HT-29 (cell line): ENCODE measurements at places on chromosomes 16 and 17. TPM values are rescaled to one million over a fixed set of nuclear protein-coding genes. Genes with fewer than 3 reads are reported as not detected.
A peak's percentile ranks its signal among the peaks of the same experiment; 100 is the strongest.

GRCh38 chr17:38908676-38909181 is 16.7 kb upstream of the LASP1NB start:
- peak; percentile 70 for DNase-seq

DNA sequence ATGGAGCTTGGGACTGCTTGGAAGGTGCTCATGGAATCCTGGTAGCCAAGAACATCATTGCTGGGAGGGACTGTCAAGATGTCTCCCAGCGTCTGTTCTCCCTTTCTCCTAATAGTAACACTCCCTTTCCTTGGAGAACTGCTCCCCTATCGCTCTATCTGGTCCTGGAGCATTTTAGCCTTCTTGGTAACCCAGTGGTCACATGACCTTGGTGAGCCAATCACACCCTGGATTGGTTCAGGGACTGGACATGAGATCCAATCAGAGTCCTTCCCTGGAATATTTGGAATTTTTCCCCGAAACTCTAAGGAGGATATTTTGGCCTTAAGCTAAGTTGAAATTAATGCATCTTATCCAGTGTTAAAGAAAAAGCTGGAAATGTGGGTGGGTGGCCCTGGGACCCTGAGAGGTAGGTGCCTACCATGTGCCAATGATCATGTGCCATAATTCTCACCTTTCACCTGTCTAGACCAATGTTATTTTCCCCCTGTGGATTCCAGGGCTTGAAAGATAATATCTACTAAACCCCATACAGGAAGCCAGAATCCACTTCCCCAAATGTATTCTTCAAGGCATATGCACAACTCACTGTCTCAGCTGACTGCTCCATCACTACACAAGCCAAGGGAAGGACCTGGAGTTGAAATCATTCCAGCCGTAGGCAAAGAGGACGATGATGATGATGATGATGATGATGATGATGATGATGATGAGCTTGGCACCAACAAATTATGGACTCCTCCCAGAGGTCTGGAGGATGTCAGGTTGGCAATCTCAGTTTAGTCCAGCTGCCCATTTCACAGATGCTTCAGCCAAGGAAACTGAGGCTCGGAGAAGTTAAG is 193.2 kb downstream of the RAB11FIP4 start:
- DNase-seq: no peak

The MYH11 gene
- 0.05 TPM in 1 of 2 replicates, not detected in the other for total RNA-seq

DNA sequence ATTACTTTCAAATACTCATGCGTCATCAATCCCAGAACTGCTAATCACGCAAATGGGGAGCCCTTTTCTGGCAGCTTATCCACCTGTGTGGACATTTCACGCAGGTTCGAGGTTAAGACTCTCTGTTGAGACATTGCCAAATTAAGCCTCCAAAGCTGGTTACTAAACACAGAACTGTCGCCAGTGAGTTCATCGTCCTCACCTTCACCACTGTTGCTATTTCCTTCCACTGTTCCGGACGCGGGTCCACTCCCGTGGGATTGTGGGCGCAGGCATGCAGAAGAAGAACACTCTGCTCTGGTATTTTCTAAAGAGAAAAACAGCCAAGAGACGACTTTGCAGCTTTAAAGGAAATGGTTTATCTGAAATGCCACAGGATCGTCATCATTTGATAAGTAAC is 16.1 kb downstream of the GOT2 start:
- DNase-seq: no peak

The CCL7 gene
- total RNA-seq: not detected in 2 replicates

DNA sequence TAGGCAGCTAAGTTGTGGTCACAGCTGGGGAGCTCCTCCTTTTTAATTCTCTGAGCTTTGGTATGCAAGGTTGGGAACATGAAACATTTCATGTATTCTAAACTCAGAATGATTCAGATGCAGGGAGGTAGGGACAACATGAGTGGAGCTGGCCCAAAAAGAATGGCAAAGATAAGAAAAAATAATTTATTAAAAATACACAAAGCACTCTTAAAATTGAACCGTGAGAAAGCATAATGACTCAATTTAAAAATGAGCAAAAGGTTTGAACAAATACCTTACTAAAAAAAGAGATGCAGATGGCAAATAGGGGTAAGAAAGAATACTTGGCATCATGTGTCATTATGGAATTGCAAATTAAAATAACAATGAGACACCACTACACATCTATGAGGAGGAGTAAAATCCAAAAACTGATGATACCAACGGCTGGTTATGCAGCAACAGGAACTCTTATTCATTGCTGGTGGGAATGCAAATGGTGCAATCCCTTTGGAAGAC is 175.6 kb upstream of the IRX3 start:
- DNase-seq: no peak

DNA sequence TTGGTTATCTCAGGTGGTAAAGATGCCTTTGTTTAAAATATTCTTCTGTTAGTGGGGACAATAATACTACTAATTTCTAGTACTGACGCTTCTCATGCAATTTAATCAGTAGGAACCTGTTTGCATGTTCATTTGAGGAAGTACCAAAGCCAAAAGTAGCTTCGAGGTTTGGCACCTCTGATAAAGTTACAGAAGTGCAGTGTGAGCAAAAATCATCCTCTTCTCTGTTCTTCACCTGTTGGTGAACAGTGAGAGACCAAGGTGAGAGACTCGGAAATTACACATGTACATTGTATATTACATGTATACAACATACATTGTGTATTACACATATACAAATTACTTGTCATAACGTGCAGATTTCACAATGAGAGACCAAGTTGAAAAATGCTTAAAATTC is 404.6 kb downstream of the MAF start:
- DNase-seq: no peak

- no peak for DNase-seq
Measured at GRCh38 chr16:87948119-87948545, 3.1 kb upstream of the BANP start.

- DNase-seq: peak; percentile 68
Measured at GRCh38 chr17:48728232-48729231, at the start of gene HOXB13. HOXB13 (minus strand) TSS chr17:48728750; CDS start chr17:48728593, 157 bp downstream.

The BHLHA9 gene
- not detected in 2 replicates for total RNA-seq

The HSD17B1 gene
- total RNA-seq: 0.91 and 1.7 TPM in 2 replicates

GRCh38 chr16:16138034-16138635 is 85.2 kb downstream of the ABCC6 start:
- DNase-seq: no peak

- peak; percentile 43 for DNase-seq
Measured at GRCh38 chr17:82342361-82343079, 9.0 kb upstream of the SECTM1 start.

- no peak for DNase-seq
Measured at GRCh38 chr17:44842748-44843147, 4.9 kb upstream of the HIGD1B start.

The TEPSIN gene
- total RNA-seq: 39.4 and 46.2 TPM in 2 replicates

- DNase-seq: no peak
Measured at GRCh38 chr16:6341981-6342380, 990.7 kb upstream of the RBFOX1 start.

The CA5A gene
- not detected in 2 replicates for total RNA-seq

DNA sequence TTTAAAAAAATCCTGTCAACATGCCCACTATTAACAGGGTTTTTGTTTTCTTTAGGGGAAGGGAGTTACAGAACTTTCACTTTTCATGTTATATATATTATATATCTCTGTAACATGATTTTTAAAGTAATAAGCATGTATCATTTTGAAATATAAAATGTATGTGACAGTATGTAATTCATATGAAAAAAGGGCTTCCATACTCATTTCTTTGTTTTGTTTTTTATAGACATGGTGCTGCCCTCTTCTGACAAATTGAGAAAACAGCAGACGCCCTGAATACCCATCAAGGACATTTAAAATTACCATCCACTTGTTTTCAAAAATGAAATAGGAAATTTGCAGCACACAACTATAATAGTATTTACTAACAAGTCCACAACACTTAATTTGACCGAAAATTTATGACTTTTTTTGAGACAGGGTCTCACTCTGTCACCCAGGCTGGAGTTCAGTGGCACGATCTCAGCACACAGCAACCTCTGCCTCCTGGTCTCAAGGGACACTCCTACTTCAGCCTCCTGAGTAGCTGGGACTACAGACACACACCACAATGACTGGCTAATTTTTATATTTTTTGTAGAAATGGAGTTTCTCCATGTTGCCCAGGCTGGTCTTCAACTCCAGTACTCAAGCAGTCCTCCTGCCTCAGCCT is 30.4 kb downstream of the CFDP1 start:
- DNase-seq: peak; percentile 48

DNA sequence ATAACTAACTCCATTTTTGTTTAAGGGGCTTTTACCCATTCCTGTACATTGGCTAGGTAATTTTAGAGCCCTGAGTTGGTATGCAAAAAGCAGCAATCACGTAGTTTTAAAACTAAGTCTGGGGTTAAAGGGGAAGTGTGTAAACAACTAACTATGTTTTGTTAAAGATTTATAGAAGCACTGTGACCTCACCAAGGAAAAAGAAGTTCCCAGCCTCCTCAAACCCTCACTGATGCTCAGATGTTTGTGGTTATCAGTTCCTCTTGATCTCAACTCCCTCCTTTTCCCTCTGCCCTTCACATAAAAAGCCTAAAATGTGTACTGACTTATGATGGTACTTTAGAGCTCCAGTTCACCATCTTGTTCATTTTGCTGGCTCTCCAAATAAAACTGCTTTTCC is 119.9 kb upstream of the IRX6 start:
- DNase-seq: no peak

The PPM1E gene
- total RNA-seq: not detected in 2 replicates

DNA sequence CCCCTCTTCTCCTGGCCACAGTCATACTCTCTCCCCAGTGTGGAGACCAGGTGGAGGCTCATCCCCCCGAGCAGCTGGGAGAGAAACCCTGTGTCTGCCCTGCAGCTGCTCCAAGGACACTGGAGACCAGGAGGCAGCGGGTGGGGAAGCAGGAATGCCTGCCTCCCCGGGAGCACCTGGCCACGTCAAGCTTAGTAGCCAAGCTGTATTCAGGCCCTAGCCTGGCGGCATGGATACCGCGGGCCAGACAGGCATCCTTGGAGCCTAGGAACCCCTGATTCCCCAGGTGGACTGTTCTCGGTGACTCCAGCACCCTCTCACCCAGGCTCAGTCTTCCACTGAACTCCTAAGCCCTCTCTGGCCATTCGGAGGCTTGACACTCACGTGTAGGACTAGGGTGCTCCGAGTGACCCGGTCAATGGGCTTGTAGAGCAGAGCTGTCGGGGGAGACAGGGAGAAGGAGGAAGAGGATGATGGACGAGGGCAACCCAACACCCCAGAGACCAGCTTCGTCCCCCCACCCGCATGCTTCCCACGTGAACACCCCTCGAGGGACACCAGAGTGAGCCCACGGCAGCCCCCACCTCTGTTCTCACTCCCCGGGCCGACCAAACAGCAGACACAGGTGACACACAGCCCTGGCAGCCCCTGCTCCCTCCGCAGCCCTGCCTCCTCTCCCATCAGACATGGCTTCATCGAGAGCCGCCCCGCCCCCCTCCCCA is 76.5 kb downstream of the TIMM22 start:
- DNase-seq: peak; percentile 44

DNA sequence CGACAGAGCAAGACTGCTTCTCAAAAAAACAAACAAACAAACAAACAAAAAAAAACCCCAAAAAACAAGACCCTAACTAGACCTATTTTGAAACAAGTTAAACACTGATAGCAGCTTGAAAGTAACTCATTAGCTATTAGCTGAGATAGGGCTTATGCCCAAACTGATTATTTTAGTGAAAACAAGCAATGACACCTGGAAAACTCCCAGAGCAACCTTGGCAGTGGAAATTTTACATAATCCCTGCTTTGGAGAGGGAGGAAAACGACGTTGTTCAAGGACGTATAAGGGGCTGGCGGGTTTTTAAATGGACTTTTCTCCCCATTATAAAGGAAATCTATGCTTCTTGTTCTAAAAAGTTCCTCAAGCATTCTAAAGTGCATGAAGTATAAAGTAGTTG is 45.4 kb upstream of the AQP8 start:
- DNase-seq: no peak

DNA sequence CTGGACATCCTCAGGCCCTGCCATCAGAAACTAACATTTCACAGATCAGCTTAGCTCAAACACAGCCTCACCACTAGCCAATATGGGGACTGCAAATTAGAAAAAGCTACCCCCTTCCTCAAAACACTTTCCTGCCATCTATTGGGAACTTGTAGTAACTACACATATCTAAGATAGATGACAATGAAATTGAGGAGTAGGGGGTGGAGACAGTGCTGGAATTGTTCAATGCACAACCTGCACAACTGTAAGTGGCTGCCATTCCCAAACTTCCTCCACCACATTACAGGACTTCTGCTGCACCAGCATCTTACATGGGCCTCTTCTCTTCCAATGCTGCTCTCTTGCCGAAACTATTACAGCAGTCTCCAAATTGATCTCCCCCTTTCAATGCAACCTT is 21.9 kb downstream of the AIPL1 start:
- DNase-seq: peak; percentile 44

DNA sequence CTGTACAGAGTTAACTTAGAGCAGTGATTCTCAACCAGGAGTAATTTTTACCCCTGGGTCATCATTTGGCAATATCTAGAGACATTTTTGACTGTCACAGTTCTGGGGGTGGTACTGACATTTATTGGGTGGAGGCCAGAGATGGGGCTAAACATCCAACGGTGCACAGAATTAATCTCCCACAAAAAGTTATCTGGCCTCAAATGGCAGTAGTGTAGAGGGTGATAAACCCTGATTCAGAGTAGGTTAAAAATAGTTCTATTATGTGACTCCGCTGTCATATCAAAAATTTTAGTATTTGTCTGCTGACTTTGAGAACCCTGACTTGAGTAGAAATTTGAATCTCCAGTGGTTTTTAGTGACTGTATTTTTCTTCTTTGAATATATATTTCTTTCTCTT is 19.1 kb downstream of the VPS35L start:
- DNase-seq: no peak

The MAF gene
- total RNA-seq: not detected in 2 replicates

DNA sequence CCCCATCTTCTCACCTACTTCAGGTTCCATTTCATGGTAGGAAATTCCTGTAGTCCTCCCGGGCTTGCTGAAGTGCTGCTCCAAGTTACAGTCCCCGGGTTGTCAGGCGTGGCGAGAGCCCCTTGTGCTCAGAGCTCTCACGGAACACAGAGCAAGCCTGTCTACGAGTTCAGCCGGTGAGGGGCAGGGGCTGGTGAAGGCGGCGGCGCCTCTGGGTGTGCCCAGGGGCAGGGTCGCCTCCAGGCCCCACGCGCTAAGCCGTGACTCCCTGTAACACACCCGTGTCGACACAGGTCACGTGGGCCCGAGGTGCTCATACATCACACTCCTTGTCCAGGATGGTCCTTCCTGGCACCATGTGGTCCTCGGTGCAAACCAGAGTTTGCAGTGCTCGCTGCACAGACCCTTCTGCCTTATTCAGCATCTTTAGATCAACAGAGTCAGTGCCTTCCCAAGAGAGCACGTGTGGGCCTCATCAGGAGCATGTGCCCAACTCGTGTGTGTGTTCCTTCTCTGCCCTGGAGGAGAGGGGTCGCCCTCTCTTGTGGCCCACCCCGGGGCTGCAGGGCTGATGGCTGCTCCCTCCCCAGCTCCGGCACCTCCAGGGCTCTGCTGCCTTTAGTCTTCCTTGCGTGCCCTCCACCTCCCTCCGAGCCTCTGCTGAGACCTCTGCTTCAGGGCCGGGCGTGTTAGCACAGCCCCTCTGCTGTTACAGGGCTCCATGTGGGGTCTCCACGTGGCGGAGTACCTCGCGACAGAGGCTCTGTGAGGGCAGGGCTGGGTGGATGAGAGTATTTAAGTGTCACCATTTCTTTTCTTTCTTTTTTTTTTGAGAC is 51.2 kb downstream of the WDR45B start:
- DNase-seq: no peak

GRCh38 chr16:53999841-54000240 is 286.7 kb downstream of the IRX3 start:
- no peak for DNase-seq

- no peak for DNase-seq
Measured at GRCh38 chr17:15965528-15965927, 20.6 kb downstream of the ADORA2B start.

GRCh38 chr17:71900621-71901229 is 220.1 kb upstream of the SOX9 start:
- DNase-seq: no peak
